Sciatic nerve (tissue), 2 donors: ENCODE measurements at places on chromosomes 4 and X. TPM values are rescaled to one million over a fixed set of nuclear protein-coding genes. Genes with fewer than 3 reads are reported as not detected.
A peak's percentile ranks its signal among the peaks of the same experiment; 100 is the strongest.

Gene FAM9B
- total RNA-seq, result not detected

Gene NXF2B
- total RNA-seq, result not detected

Gene HSFX2
- 0.71 TPM for total RNA-seq

Gene NIPAL1
- total RNA-seq, result 6.3 TPM

DNA sequence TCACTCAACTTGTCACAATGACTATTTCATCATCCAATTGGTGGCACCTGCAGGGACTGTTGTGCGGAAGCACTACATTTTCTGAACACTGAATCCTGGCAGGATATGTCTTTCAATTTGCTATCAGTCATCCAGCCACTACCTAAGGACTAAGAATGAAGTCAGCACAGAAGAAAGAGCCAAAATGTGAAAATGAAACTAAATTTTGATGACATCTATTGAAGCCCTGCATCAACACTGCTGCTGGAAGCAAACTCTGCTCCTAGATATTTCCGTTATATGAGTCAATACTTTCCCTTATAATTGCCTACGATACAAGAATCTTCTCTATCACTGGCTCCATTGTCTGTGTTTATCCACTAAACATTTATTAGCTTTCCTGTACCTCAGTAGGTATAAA, 917.9 kb downstream of the RAPGEF2 start:
- DNase-seq, result no peak

- peak; percentile 82 for DNase-seq
These were observed 32.9 kb upstream of the STX18 start for GRCh38 chr4:4574792-4575191.

DNA sequence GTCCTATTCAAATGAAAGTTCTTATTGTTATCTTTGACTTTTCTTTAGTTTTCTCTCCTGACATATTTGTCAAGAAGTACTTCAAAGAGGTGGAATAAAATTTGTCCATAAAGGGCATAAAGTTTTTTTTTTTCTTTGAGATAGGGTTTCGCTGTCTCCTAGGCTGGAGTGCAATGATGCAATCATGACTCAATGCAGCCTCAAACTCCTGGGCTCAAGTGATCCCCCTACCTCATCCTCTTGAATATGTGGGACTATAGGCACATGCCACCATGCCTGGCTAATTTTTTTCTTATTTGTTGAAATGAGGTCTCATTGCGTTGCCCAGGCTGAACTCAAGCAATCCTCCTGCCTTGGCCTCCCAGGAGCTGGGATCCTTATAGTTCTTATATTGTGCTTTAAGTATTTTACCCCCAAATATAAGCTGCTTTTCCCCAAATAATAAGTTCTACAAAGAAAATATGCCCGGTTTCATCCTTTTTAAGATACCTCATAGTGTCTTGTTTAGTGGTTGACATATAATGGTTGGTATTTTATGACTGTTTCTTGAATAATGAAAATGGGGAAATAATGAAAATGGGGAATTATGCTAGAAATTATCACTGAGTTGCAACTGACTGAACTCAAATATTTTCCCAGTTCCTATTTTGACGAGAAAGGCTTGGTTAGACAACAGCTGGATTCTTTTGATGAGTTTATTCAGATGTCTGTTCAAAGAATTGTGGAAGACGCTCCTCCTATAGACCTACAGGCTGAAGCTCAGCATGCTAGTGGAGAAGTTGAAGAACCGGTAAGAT, 11.6 kb downstream of the POLR2B start:
- no peak for DNase-seq

DNA sequence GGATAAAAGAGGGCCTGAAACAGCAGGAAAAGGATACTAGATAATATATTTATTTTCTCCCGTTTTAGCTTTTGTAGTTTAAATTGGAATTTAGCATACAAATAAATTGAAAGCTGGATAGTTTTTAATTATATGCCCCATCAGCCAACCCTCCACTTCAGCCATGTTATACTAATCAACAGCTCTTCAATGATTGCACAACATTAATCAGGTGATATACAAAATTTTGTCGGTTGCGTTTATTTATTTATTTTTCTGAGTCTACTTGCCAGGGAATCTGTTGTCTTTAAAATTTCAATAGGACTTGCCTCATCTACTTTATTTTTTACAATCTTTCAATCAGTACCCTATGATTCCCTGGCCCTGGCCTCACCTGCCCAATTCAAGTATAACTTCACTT, 12.1 kb downstream of the DGKK start:
- DNase-seq, result no peak

GRCh38 chr4:127868196-127868595, 12.5 kb upstream of the PLK4 start:
- no peak for DNase-seq

GRCh38 chr4:1547131-1547855, 136.8 kb downstream of the FAM53A start:
- DNase-seq, result no peak

DNA sequence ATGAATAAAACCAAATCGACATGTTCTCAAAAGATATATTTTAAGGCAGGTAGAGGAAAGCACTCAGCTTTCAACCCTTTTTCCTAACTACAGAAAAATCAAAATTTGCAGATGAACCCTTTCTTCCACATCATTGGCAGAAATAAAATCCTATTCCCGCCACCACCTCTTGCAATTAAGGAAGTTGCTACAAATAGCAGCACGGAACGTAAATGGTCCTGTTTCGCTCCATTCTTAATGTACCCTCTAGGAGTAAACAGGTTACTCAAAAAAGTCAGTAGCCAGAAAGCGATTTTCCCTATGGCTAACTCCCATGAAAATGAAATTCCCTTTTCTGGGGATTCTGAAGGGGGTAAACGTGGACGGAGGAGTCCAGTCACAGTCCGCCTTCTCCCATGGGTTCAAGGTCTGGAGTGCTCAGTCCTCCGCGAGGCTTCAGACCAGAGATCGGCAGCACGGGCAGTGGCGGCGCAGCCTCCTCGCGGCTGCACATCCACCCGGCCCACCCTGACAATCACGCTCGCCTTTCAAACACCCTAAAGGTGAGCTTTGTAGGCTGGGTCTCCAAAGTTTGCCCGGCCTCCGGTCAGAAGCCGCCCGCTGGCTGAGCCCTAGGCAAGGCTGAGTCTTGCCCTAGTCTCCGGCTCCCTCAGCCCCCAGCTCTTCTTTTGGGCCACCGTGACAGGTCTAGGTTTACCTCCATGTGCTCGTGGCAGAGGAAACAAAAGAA, 1.8 kb downstream of the ATP11C start:
- DNase-seq, result peak; percentile 54
